ENCODE measurements at places on chromosomes 5 and 9. TPM values are rescaled to one million over a fixed set of nuclear protein-coding genes. Genes with fewer than 3 reads are reported as not detected.

Gene TAF1L
- polyA plus RNA-seq, result not detected

Gene CDKN2A
- 15.8 TPM for polyA plus RNA-seq

Gene CORO2A
- 3.9 TPM for polyA plus RNA-seq

Gene PRKACG
- polyA plus RNA-seq, result not detected

Gene PCDHGA1
- 0.32 TPM for polyA plus RNA-seq

DNA sequence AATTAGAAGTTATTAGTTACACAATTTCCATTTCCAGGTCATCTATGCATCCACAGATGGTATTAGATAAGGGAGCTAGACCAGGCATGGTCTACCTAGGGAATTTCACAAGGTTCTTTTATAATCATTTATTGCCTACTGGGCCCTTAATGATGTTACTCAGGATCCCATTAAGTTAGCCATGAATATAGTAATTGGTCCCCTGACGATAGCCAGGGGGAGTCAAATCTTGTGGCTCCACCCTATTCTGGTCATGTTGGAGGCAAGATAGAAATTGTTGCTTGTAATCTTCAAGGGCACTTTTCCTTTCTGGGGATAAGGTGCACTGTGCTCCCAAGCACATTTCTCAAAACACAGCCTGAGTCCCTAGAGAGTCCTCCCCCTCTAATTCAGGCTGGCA, 14.1 kb upstream of the ELL2 start:
- DNase-seq, result no peak

- DNase-seq, result no peak
Measured at GRCh38 chr5:159403906-159404681, 73.8 kb upstream of the IL12B start.

- DNase-seq, result no peak
Measured at GRCh38 chr5:150759334-150759583, 442 bp upstream of the DCTN4 start.

DNA sequence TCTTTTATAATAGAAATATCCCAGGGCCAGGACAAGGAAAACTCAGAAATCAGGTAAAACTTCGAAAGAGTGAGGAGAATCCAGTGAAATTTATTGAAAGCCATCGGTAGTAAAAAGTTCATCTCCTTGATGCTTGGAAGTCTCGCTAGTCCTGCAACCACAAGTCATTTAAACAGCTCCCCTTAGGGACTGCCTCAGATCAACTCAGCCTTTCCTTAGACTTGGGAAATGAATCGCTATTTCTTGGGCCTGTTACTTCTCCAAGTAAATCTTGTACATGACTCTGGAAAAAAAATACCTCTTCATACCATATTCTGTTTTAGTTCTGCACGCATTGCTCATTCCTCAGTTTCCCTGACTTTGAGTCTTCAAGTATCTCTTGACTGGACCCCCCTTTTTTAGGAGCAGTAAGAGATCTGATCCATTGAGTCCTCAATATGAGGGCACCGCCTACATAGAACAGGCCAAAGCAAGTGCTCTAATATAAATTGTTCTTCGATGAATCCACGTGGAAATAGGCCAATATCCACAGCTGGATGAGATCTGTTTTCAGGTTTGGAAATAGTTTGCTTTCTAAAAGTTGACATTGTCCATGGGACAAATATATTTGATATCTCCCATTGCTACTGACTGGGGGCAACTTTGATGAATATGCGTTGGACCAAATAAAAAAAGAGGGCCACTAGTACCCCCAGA, 114.2 kb downstream of the PRDM6 start:
- no peak for DNase-seq

DNA sequence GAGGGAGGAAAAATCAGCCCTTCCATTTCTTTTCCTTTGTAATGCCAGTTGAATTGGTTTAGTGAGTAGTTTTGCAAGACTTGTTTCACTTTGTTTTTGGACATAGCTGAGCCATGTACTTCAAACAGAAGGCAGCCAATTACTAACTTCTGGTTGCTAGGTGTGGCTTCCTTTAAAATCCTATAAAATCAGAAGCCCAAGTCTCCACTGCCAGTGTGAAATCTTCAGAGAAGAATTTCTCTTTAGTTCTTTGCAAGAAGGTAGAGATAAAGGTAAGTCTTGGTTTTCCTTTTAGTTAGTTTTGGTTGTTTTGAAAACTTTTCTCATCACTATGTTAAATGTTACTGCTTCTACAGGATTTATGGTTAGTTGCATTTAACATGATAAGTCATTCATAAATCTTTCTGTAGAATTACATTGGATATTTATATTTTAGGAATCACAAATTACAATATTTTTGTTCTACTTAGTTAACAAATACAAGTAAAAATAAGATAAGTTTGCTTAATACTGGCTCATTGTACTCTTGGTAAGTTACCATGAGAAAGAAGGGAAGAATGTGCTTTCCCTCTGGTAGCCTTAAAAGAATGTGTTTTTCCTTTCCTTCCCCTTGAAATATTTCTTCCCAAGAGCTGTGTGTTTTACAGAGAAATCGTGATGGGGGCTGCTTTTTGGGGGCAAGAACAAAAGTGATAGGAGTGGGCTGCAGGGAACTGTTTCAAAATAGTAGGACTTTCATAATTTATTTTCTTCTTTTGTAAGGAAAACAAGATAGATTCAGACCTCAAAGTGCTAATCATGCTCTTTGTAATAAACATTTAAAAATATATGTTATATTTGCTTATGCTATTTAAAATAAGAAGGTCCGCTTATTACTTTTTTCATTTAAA, at the start of gene ANXA1:
TSS of gene ANXA1 (plus strand) at position 213 of the 890 bp plus-strand sequence. CDS start 6,671 bp downstream, outside the sequence.
- DNase-seq, result no peak

DNA sequence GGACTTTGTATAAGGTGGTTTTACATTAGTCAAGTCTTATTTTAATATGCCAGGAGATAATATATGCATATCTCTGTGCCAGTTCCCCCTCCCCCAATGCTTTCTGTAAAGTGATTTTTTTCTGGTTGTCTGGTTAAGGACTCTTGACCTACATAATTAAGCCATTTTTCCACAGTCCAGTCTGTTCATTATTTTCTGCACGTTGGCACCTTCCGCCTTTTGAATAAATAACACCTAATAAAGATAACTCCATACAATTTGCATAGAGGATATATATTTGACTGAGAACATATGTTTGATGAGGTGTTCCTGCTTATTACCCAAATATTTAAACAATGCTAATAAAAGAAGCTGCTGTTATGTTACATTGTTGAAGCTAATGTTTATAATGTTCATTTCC, 320.9 kb downstream of the DMAC1 start:
- DNase-seq, result no peak

- DNase-seq, result no peak
Measured at GRCh38 chr5:51131266-51131665, 252.0 kb upstream of the ISL1 start.

GRCh38 chr9:73137286-73137899, 14.3 kb upstream of the ANXA1 start:
- no peak for DNase-seq

GRCh38 chr5:177419046-177419445, 7.4 kb upstream of the GRK6 start:
- no peak for DNase-seq
